ENCODE measurements at places on chromosomes 1 and 21. TPM values are rescaled to one million over a fixed set of nuclear protein-coding genes. Genes with fewer than 3 reads are reported as not detected.

GRCh38 chr21:38384238-38384560 is 114.1 kb downstream of the ERG start:
- DNase-seq: no peak

- DNase-seq: no peak
These were observed 28.8 kb downstream of the SPSB1 start for GRCh38 chr1:9321480-9321849.

Gene C1orf105
- 111 TPM for polyA plus RNA-seq

GRCh38 chr1:116919802-116920201 is 10.1 kb downstream of the PTGFRN start:
- no peak for DNase-seq

Gene TRIM67
- polyA plus RNA-seq: 0.08 TPM

Gene CDC20
- 13.4 TPM for polyA plus RNA-seq

Gene ANGPTL3
- polyA plus RNA-seq: 0.11 TPM

Gene SLAMF9
- not detected for polyA plus RNA-seq

Gene FCGR3A
- polyA plus RNA-seq: 2.3 TPM

DNA sequence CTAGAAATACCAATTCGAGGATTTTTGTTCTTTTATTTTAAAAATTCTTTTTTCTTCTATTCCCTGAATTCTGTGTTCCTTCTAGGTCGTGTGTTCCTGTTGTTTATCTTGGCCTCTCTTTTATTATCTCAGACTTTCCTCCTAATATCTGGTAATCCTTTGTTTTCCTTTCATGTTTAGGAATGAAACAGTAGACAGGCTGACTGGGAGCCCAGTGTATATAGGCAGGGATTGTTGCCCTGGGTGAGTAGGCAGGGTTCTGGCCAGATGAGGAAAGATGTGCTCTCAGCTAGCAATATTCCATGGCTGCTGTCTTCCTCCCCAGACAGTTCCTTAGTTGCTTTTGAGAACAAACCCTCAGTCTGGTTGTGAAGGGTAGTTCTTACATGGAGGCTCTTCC is 161.8 kb upstream of the PDE4B start:
- DNase-seq: no peak

Gene USH2A
- 0.06 TPM for polyA plus RNA-seq

Gene SFN
- polyA plus RNA-seq: 0.33 TPM

GRCh38 chr1:247430434-247430833 is 14.5 kb downstream of the NLRP3 start:
- no peak for DNase-seq

DNA sequence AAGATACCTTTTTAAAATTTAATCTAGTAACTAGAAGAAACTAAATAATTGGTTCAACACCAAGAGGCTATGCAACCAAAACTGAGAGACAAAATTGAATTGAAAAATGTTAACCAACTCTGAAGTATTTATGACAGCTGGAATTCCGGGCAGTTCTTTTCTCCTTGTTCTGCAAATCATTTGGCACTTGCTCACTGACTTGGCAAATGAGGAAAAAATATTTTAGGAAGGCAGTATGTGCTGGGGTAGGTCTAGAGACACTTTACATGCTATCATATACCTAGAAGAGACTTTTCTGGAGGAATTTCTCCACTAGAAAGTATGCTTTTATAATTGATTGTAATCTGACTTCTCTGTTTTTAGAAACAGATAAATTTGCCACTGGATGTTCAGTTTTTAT is 22.1 kb upstream of the SH3D21 start:
- DNase-seq: no peak

DNA sequence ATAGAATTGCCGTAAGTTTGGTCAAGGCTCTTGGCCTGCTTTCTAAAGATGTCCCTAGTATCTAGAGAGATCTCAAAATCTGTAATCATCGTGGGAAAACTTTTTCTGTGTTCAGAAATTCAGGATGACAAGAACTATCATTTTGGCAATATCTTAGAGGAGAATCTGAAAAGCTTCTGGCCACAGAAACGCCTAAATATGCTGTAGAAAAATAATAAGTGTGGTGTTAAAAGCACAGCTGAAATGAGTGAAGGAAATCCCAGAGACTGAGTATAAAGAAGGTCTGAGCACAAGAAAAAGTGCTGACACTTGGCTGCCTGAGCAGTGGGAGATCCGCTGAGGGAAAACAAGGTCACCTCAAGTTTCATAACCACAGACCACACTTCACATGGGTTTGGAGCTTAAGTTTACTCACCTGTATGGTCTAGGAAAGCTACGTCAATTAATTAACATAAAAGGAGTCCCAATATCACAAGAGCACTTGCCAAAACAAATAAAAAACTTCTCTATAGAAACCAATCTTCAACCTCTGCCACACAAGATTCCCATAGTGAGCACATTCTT is 235.2 kb upstream of the IRF2BP2 start:
- no peak for DNase-seq

- no peak for DNase-seq
These were observed 145.0 kb upstream of the FGGY start for GRCh38 chr1:59151860-59152259.

DNA sequence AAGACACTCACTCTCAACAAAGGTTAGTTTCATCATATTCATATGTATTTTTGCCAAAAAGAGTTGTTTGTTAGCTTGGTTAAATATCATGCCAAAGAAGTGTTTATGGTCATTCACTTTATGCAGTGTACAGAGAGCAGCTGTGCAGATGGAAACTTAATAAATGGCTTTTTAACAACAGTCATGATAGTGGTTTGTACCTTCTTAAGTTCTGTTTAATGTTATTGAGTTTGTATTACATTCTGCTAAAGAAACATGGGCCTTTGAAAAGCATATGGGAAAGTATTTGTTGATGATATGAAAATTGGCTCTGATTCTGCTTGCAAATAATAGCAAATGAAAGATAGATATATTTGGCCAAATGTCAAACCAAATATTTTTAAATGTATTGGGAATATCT is 607.3 kb downstream of the NCAM2 start:
- DNase-seq: peak; percentile 43

Gene IRF6
- 0.39 TPM for polyA plus RNA-seq

- no peak for DNase-seq
These were observed 180.7 kb upstream of the ZNHIT6 start for GRCh38 chr1:85888921-85889320.

DNA sequence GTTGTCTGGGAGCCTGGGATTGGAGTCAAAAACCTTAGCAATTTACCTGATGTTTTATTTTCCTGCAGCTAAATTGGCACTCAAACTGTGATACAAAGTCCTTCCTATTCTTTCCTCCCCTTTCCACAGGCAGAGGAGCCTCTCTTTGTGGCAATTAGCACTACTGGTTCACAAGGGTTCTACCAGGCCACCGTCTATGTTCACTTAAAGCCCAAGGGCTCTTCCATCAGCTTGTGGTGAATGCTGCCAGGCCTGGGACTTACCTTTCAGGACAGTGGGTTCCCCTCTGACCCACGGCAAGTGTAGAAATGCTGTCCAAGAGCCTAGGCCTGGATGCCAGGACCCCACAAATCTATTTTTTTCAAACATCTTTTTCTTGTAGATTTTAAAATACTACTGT is 251.9 kb upstream of the B3GALT2 start:
- DNase-seq: no peak

DNA sequence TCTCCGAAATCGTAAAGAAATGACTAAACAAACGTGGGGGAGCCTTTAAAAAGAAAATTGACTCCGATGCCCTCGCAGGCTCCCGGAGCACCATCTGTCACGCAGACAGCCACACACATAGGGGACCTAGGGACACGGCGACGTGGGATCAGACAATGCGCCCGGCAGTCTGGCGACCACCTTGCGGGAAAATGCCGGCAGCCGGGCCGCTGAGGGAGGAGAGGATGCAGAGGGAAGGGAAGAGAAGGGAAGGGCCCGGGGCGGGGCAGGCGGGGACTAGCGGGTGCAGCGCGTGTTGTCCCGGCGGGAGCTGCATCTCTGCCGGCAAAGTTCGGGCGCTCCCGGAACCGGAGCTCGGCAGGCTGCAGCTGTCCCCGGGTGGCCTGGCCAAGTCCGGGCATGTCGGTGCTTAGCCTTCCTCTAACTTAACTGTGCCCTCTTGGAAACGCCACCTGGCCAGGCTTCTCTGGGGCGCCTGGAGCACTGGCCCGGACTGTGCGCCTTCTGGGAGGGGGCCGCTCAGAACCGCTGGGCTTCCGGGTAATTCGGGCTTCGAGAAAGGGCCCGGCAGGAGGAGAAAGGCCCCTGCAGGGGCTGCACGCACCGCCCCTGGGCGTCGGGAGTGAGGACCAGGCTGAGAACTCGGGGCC is 1.8 kb downstream of the NHLH2 start:
- DNase-seq: no peak

DNA sequence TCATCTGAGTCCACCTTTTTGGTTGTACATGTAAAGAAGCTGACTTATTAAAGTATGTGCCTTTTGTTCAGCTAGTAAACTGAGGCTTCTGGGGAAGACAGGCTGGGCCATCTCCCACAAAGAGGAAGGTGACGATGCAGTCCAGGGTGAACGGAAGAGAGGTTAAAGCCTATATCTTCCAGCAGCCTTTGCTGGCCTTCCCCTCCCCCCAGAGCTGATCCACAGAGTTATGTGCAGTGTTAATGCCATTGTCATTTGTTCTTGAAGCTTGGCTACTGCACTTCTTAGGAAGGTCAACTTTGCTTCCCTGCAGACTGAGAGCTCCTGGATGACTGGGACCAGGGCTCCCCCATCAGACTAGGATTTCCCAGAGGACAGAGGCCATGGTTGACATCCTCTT is 2.2 kb downstream of the SLC30A2 start:
- DNase-seq: no peak

DNA sequence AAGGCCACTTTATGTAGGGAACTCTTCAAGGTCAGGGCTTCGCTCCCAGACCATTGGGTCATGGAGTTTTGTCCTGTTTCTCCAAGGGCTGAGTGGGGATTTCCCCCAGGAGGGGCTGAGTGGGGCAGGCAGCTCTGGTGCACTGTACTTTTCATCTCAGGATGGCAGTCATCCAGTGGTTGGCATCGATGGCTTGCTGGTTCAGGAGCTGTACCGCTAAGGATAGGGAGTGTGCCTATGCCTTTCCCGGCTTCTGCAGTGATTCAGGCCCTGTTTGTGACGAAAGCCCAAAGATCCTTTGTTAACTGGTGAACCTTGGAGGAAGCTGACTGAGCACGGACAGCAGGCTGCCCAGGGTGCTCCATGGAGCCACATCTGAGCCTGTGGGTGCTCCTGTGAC is 100.1 kb upstream of the GADD45A start:
- no peak for DNase-seq

- no peak for DNase-seq
These were observed 92.6 kb upstream of the NEK7 start for GRCh38 chr1:198064181-198064580.

DNA sequence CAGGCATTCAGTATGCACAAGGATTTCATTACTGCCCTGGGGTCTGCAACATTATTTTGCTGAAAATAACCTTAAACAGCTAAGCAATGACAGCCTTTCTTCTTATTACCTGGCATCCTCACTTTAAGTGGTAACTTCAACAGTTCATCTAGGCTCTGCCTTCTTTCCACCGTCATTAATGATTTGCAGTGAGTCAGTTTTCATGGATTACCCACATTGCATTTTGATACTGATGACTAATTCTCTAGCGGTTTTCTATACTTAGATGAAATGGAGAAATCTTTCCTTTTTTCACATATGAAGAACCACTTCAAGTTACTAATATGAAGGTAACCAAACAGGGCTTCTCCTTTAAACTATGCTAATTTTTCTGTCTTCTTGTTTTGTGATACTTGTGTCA is 226.9 kb upstream of the TMPRSS15 start:
- no peak for DNase-seq

GRCh38 chr1:116177861-116178260 is 66.7 kb downstream of the MAB21L3 start:
- no peak for DNase-seq

Gene CHIT1
- polyA plus RNA-seq: 0.57 TPM

DNA sequence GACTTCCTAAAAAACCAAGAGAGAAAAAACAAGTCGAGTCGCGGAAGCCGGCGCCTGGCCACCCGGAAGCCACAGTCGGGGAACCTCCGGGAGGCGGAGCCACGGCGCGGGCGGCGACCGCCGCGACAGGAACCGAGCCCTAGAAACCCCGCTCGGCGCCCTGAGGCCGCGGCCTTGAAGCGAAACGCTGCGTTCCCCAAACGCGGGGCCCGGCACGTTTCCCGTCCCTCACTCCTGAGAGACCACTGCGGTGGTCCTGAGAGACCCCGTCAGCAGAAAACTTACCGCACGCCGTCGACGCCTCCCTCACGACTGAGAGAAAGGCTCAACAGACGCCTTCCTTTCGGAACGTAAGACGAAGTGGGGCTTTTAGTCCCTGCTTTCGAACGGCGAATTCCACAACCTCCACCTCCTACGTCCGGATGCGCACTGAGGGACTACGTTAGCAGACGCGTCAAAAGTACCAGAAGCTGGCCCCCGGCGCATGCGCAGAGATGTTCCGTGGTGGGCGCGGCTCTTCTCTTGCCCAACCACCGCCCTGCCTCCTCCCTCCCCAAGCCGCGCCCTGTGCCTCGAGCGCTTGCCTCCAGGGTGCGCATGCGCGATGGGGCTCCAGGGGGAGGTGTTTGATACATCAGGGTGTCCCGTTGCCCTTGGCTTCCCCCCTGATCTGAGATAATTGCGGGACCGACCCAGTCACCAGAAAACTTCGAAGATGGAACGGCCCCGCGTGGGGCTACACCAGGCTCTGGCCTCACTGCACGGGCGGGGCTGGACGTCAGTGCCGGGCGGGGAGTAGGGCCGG is at the start of gene RSRP1:
RSRP1 (minus strand) TSS at position 431 of the 805 bp plus-strand sequence. CDS start 491 bp downstream, outside the sequence.
- DNase-seq: peak; percentile 99

Measured in muscle of arm (tissue), 14 donors.